ENCODE measurements at places on chromosomes 6 and 20.
A peak's percentile ranks its signal among the peaks of the same experiment; 100 is the strongest.

DNA sequence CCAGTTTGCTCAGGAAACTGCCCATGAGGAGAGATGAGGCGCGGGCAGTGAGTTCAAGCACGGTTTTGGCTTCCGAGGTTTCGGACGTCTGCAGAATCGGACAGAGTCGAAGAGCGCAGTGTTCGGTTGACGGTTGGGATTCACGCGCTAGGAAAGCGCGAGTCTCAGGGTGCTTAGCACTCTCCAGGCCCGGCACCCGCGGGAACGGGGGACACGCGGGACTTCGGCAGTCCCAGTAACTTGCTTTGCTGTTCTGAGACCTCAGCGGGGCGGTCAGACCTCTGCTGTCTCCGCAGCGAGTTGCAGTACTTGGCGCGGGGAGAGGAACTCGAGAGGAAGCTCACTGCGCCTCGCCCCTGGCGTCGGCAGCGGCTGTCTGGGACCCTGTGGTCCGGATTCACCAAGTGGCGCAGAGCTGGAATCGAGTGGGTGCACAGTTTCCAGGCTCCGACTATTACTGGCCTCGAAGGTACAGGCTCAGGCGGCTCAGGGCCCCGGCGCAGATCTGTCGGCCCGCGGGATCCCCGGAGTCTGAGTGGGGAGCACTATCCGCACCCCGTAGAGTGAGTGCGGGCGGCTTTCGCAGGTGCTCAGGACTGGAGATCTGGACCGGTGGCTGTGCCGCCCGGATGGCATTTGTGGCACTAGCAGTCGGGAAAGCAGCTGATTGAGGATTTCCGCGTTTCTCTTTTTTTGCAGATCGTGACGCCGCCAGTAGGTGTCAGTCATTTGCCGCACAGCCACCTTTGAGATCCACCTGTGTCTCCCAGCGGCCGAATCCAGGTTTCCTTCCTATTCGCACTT lies at the start of gene POM121L2:
Gene POM121L2 (minus strand): TSS at position 128 of the 804 bp plus-strand sequence. CDS start 103 bp downstream, at position 25.
- peak; percentile 71 for DNase-seq

DNA sequence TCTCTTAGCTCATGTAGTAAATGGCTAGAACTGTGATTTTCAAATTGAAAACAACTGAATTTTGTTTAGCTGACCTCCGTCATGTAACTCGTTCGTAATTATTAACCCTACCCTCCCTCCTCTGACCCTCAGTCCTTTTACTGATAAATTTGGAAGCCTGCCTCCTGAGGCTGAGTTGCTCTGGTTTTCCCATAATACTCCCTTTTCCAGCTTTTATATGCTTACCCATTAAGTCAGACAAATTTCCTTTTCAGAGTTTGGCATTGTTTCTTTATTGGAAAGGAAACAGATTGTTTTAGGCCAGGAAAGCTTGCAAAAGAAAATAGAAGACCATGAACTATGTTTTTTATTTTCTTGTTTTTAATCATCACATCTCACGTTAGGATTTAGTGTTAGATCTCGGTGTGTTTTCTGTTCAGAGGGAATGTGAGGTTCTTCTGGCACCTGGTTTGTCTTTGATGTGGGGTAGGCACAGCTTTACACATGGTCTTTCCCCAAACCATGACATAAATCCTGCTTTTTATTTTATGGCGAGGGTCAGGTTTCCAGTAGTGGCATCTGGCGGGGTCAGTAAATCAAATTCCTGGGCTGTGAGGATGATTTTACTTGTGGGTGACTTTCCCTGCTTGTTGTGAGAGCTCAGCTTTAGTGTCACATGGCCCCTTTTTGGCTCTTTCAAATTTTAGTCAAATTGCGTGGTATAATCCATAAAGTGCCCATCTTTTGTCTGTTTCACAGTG lies 24.5 kb downstream of the PLCB4 start:
- DNase-seq = no peak

DNA sequence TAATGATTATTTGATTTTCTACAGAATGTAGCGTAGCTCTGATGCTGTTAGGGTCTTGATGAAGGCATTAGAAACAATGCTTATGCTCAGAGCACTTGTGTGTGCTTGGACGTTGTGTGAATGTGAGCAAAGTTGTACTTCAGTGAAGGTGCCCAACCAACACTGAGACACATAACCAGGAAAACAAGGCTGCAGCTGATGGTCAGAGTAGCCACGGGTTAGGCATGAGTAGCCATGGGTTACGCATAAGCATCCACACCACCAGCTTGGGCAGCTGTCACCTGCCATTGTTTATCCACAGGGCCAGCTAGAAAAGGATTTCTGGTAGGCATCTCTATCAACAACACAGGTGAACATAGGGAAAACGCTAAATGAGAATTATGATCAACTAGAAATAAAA lies 326.6 kb downstream of the NRN1 start:
- no peak for DNase-seq

- peak; percentile 63 for DNase-seq
These were observed 15.4 kb downstream of the FOXC1 start for GRCh38 chr6:1624851-1625781.

DNA sequence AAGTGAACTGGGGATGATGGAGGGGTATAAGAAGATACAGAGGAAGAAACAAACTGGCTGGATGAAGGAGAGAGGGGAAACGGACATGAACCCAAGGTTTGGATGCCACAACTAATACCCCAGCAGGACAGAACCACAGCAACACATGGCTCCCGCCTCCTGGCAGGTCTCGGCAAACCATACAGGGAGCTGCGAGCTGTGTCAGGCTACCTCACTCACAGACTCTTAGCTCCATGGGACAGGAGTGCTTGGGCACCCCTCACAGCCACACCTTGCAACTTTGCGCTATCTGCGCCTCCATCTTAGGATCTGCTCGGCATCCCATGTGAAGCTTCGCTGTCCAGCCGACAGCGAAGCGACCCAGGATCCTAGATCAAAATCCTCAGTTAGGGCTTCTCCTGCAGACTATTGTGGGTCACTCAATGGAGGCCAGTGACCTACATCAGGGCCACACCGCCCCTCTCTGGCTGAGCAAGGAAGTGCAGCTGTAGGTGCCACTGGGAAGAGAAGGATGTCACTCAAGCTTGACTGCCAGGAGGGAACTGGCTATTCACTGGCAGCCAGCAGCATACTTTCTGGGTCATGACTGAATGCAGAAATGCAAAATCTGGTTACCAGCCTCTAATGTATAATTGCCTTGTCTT lies 174.4 kb upstream of the RIN2 start:
- DNase-seq = peak; percentile 49

- no peak for DNase-seq
These were observed 64.0 kb downstream of the SYNDIG1 start for GRCh38 chr20:24533449-24533848.

- DNase-seq = no peak
These were observed 3.3 kb downstream of the CEBPB start for GRCh38 chr20:50193836-50194421.

- DNase-seq = no peak
These were observed 2.7 kb upstream of the ZNFX1 start for GRCh38 chr20:49280463-49281058.

GRCh38 chr20:49054056-49054643 lies 8.0 kb downstream of the CSE1L start:
- peak; percentile 25 for DNase-seq

GRCh38 chr6:4272996-4273395 lies 137.6 kb upstream of the ECI2 start:
- peak; percentile 18 for DNase-seq

GRCh38 chr6:6683969-6684833 lies 95.7 kb downstream of the LY86 start:
- no peak for DNase-seq

GRCh38 chr6:141209890-141210289 lies 922.8 kb upstream of the GJE1 start:
- no peak for DNase-seq

DNA sequence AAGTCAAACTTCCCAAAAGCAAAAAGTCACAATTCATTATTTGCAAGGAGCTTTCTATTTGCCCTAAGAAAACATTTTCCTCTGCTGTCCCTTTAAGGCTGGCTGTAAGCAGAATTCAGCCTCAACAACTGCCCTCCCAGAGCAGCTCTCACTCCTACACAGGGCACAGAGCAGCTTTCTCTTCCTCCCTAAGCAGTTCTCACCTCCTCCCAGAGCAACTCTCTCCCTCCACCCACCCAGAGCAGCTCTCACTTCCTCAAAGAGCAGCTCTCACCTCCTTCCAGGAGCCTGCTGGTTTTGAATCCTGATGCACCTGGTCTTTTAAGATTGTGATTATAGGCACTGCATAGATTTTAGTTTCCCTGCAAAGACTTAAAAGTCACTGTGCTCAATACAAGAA lies 120.6 kb upstream of the TMEM181 start:
- DNase-seq = no peak

DNA sequence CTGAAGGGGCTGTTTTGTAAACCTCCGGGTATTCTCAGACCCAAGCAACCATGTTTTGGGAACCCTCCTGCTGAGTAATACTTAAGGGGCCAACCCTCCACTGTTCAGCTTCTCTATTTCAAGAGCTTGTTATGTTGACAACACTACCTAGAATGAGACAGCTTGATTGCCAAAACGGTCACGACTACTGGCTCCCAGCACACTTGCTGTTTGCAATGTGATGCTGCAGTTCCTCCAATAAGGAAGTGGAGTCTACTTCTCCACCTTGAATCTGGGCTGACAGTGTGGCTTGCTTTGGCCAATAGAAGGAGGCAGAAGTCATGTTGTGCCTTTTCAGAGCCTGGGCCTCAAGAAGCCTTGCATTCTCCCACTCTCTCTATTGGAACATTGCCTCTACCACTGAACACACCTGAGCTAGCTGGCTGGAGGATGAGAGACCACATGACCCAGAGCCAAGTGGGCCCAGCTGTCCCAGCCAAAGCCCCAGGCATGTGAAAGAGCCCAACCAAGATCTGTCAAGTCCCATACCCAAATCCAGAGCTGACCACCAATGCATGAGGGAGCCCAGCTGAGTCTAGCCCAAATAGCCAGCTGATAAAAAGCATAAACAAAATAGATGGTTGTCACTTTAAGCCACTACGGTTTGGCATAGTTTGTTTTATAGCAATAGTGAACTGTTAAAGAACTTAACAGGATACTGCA lies 108.0 kb downstream of the PRND start:
- no peak for DNase-seq

- DNase-seq = no peak
These were observed 57.2 kb downstream of the RIPOR3 start for GRCh38 chr20:50634191-50634590.

- no peak for DNase-seq
These were observed 18.1 kb upstream of the SLC9A8 start for GRCh38 chr20:49794336-49795134.

DNA sequence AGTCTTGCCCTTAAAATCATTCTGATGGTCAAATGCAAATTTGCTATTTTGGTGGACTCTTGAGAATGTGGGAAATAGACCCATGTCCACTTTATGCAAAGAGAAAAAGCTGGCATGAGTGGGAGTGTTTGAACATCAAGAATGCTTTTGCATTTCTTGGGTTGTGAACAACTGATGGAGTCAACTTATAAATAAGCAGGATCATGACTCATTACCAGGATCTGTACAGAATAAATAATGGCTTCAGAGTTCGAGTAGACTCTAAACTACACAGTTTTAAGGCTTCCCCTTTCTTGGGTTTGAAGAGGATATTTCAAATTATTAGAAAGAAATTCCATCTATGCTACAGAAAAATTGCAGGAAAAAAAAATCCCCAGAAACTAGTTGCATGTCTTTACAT lies 195.5 kb downstream of the EYA4 start:
- peak; percentile 21 for DNase-seq

- DNase-seq = no peak
These were observed 546 bp upstream of the PSMG4 start for GRCh38 chr6:3258201-3258600.

DNA sequence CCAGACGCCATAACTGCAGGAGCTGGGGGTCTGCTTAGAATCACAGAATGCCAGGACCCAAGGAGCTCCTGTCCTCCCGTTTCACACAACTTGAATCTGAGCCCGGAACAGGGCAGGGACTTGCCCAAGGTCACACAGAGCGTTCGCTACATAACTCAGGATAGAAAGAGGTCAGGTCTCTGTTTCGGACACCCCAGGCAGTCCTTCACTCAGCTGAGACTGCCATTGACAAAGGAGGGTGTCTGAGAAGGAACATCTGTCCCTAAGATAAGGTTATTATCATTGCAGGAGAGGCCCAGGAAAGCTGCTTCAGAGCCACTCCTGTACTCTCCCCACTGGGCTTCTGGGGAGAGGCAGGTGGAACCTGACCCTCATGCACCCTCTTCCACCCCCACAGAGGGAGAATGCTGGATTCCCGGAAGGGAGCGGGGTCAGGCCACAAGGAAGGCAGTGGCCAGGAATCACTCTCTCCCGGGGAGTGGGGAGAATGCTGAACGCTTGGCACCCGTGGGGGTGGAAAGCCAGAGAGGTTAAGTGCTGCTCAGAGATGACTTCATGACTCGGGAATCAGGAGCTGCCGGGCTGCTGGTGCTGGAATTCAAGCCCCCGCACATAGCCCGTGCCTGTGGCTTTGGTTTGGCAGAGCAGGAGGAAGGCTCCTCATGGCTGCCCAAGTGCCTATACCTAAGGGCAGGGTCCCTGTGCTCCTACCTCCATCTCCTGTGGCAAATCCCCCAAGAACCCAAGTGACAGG lies 10.7 kb downstream of the SDC4 start:
- DNase-seq = peak; percentile 96

DNA sequence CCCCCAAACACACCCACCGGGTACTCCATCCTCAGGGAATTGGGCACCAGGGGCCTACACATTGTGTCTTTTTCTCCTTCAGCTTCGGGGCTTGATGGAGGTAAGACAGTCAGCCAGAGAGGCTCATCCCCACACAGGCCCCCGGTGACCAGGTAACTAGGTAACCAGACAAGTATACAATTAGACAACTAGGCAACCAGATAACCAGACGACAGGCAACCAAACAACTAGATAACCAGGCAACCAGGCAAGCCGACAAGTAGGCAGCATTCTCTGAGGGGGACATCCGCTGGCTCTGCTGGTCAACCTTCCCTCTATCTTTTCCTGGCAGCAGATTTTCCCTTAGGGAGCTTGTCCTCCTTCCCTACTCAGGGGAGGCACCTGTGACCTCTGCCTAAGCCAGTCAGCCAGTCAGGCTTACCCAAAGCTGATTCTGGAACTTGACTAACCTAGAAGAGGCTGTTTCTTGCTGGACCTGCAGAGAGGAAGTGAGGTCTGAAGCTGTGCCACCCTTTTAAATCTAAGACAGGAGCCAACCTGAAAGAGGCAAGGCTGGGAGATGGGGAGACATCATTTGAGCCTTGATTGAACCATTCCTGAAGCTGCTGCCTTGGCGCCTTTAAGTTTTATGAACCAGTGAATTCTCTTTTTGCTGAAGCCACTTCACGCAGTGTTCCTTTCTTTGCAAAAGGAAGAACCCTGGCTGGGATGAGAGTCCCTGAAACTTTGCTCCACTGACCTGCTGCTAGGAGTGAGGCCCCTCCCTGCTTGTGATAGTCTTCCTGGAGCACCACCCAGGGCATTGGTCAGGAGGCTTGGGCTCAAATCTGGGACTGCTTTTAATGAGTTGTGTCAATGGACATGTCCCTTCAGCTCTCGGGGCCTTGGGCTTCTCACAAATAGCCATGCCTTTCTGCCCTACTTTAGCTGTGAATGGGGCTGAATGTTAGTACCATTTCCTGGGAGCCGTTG lies 96.4 kb upstream of the RNF24 start:
- DNase-seq = no peak

DNA sequence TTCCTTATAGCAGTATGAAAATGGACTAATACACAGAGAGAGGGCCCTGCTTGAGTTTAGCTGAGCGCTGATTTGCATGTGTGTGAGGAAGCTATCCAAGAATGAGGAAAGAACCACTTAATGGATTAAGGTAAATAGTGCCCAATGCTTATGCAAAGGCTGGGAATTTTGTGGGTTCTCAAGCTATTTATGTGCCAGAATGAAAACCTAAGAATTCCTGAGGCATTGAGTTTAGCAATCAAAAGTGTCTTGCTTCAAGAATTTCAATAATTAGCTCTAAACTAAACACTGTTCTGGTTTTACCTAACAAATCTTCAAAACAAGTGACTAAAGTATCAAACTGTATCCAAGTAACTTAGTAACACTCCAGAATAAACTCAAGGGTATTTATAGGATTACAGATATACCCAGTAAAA lies 7.0 kb upstream of the OR14J1 start:
- no peak for DNase-seq
